Activated CD4-positive, alpha-beta T cell treated with anti-CD3 and anti-CD28 coated beads for 24 hours (primary cell): ENCODE measurements at places on chromosomes 7 and 10.

DNA sequence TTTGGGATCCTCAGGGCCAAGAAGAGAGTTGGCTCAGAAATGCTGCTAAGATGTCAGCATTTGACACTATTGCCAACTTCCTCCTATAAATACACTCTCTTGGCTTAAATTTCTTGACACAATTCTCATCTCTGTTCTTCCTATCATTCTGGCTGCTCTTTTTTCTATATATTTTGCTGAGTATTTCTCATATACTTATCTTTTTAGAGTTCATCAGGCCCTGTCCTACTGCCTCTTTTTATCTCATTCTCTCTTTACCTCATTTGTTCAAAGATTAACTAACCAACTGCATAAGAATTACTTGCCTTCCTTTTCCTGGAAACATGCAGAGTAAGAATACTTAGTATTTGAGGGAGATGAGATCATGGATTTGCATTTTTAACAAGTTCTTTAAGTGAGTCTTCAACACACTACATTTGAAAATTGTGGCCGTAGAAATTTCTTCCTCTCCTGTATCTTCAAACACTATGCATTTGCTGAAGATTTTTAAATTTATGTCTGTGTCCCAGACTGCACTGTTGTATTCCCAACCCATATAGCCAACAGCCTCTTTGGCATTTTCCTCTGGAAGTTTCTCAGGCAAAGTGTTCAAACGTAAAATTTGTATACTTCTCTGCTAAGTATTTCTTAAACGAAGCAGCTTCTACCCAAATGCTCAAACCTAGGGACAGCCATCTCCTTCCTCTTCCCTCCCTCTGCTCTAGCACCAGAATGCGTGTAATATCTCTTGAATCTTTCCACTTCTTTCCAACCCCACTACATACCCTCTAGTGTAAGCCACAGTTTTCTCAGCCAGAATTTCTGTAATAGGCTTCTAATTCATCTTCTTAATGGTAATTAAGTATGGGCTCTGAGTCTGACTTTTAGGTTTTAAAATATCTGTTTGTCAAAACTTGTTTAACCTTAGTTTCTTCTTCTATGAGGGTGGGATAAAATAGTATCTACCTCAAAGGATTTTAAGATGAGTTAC is 35.5 kb downstream of the ARL4A start:
- DNase-seq, result no peak

GRCh38 chr10:74207691-74208480 is 56.9 kb downstream of the ADK start:
- DNase-seq, result no peak

DNA sequence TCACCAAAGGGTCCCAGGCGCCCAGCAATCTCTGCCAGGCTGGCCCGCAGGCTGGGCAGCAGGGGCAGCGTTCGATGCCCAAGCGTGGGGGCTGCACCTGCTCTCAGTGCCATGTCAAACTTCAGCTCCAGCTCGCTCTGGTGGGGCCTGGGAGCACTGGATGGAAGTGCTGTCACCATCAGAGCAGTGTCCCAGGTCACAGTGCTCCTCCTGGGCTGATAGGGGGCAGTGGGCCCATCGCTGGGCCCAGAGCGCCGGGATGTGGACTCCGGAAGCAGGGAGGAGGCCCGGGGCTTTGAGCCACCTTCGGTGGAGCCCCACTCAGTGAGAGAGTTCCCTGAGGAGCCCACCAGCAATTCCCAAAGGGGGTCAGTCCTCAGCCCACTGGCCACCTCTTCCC is 2.2 kb downstream of the PRRT4 start:
- DNase-seq, result no peak

DNA sequence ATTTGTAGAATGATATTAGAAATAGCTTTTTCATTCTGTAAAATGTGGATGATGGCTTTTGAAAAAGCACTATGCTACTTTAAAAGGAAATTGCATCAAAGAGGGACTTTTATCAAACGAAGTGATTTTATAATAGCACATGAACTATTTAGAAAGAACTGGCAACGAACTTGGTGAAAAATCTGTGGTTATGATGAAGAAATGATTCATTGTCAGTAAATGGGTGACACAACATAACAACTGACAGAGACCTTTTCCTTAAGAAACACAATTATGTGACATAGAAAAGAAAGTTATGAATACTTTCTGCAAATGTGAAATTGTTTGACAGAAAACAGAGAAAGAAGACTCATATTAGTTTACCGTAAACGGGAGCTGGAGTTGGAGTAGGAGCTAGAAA is 60.7 kb upstream of the LAMB4 start:
- DNase-seq, result no peak

GRCh38 chr10:6022660-6023059 is 39.5 kb downstream of the IL2RA start:
- DNase-seq, result no peak

DNA sequence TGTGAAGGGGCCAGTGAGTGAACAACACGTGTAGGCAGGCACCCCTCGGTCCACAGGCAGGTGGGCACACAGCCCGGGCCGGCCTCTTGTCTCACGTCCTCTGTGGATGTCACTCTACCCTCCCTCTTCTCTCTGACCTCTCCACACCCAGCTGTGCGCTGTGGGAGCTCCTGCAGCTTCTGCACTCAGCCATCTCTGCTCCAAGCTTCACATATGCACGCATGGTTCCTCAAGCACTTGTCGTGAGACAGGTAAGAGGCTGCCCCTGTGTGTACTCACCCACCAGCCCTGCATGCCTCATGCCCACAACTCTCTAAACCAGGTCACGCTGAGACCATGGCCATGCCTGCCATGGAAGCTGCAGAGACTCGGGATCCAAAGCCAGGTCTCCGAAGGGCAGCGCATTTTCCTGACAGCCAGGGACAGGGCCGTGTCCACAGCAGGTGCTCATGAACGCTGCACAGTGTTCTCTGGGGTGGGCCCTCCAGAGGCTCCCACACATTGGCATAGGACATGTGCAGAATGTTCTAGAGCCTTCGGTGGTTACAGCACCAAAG is 477.5 kb downstream of the PTPRN2 start:
- no peak for DNase-seq

DNA sequence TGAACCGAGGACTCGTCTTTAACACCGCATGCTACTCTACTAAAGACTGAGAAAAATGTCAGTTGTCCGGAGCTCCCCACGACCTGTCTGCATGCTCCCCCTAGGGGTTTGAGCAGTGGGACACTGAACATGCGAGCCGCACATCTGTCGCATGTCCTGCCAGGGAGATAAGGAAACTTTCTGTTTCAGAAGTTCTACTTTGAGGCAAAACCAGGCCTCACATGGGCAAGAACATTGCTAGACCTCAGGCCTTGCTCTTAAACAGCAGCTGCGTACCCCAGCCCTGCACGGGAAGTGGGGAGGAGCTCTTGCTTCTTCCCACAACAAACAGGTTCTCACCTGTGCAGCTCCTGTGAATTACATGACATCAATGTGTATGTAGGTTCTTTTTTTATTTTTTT is 30.3 kb upstream of the HERPUD2 start:
- peak; percentile 6 for DNase-seq

DNA sequence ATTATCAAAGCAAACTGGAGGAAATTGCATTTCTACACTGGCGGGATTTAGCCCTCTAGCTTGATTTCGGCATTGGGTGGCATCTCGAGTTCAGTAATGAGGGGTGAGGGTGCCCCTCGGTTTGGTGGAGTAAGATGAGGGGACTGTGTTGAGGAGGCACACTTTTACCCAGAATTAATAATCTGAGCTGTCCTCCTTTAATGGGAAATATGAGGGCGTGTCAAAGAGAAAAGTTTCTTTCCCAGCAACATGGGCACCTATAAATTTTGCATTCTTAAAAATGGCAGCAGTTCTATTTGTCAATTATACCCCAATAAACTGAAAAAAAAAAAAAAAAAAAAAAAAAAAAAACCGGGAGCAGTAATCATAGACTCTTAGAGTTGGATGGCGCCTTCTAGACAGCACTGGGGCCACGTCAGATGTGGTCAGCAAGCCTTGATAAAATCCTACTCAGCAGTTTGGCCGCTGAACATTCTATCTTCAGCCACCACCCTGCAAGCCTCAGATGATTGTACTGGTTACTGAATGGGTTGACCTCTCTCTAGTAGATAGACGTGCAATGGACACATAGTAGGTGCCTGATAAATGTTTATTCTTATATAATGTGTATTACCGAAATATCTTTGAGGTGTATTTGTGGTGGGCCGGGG is 931 bp downstream of the PAPSS2 start:
- no peak for DNase-seq

GRCh38 chr7:51352174-51353100 is 35.8 kb upstream of the COBL start:
- no peak for DNase-seq

DNA sequence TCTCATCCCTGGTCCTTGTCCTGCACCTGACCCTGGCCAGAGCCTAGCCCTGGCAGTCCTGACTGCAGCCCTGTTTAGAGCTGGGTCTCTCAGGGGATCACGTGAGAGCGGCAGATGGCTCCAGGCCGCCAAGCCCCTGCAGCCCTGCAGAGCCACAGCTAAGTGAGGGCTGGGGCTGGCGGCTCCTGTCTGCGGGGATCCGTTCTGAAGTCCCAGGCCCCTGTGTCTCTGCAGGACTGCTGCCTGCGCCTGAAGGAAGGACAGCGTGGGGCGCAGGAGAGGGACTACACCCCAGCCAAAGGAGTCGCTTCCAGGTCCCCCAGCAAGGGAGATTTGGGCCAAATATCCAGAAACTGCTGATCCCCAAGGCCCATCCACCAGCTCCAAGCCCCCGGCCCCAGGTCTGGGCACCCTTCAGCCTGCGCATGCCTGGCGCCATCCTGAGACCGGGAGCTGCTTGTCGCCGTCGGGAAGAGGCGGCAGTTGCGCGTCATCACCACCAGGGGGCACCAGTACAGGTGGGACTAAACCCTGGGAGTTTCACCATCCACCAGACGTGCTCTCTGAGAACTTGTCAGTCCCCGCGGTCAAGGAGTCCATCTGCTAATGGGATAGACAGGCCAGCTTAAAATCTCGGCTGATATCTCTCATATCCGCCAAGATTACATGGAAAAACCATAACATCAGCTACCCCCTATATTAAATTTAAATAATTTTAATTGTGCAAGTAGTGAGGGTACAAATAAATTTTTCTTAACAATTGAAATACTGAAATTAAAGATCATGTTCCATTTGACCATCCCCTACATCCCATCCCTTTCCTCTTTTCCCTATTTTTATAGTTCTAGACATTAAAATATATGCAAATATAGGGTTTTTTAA is 25.1 kb upstream of the GHRHR start:
- DNase-seq, result peak; percentile 42

DNA sequence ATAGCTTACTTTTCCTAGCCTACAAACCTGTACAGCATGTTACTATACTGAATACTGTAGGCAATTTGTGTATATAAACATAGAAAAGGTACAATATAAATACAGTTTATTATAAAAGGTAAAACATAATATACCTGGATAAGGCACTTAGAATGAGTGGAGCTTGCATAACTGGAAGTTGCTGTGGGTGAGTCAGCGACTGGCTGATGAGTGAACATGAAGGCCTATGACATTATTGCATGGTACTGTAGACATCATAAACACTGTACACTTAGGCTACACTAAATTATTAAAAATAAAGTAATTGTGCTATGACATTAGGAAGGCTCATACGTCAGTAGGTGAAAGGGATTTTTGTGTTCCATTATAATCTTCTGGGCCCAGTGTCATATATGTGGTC is 228.8 kb downstream of the HDAC9 start:
- no peak for DNase-seq

- DNase-seq, result no peak
Measured at GRCh38 chr7:86913709-86914108, 145.7 kb downstream of the ELAPOR2 start.

- no peak for DNase-seq
Measured at GRCh38 chr7:2771274-2771731, 72.8 kb downstream of the GNA12 start.

- DNase-seq, result no peak
Measured at GRCh38 chr7:149071641-149072437, 18.7 kb downstream of the ZNF786 start.

- DNase-seq, result no peak
Measured at GRCh38 chr10:104483582-104483981, 129.9 kb downstream of the CFAP58 start.

GRCh38 chr10:34161777-34162370 is 653.2 kb downstream of the PARD3 start:
- DNase-seq, result no peak
